ENCODE measurements at places on chromosomes 13 and 19. TPM values are rescaled to one million over a fixed set of nuclear protein-coding genes. Genes with fewer than 3 reads are reported as not detected.
A peak's percentile ranks its signal among the peaks of the same experiment; 100 is the strongest.

GRCh38 chr19:28324275-28325060 lies 888.5 kb downstream of the UQCRFS1 start:
- no peak overlapping the region for H3K4me3 ChIP-seq
- no peak for DNase-seq
- no peak overlapping the region for H3K27ac ChIP-seq
- H3K4me1 ChIP-seq: no peaks in the 10 kb centered on the region
- no peaks in the 10 kb centered on the region for H3K36me3 ChIP-seq

DNA sequence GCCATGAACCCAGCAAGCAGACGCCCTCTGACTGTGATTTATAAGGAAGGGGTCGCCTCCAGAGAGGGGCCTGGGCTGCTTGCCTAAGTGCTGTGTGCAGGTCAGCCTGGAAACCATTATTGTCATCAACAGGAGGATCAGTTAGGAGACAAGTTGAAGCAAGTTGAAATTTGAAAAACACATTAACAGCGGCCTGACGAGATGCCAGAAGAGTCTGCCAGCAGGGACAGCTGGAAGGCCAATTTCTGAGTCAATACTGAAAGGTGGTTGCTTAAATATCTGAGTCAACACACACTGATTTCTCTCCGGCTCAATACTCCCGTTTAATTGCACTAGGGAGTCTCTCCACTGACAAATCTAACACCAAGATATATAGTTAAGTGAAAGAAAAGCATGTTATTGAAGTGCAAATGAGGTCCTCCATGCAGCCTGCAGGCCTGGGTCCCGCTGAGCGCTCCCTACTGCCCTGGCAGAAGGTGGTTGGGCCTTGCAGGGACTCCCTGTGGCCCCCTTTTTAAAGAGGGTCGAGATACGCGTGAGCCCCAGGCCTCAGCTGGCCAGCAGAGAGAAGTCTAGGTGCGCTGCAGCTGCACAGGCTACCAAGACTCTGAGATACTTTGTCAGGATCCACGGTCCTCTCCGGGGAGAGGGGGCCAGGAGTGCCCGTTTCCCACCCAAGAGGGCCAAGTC lies 91.1 kb downstream of the RNASEH2B start:
- H3K27me3 ChIP-seq: no peaks in the 10 kb centered on the region
- H3K4me3 ChIP-seq: no peak overlapping the region
- DNase-seq: peak; percentile 75
- H3K4me1 ChIP-seq: peaks cover 3% of the 10 kb centered on the region
- H3K27ac ChIP-seq: peak overlapping the region; percentile 25
- H3K36me3 ChIP-seq: no peaks in the 10 kb centered on the region

DNA sequence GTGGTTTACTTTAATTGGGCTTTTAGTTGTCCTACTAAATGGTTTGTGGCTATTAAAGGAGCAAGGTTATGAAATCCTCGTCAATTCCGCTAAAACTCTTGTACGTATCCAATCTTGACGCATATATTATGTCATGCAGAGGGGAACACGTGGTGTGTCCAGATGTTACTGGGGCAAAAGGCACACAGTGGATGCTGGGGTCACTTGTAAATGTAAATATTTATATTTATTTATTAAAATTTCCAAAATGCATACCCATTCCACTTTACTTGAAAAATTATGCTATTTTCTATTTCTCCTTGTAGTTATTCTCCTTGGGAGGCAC lies 36.7 kb upstream of the SLC46A3 start:
- no peak for DNase-seq
- peak overlapping the region; percentile 69 for H3K27ac ChIP-seq
- no peak overlapping the region for H3K4me3 ChIP-seq
- peaks cover 4% of the 10 kb centered on the region for H3K27me3 ChIP-seq
- no peaks in the 10 kb centered on the region for H3K4me1 ChIP-seq

GRCh38 chr19:15859187-15859586 lies 38.7 kb downstream of the CYP4F2 start:
- no peaks in the 10 kb centered on the region for H3K4me1 ChIP-seq
- H3K27me3 ChIP-seq: no peaks in the 10 kb centered on the region
- no peak overlapping the region for H3K4me3 ChIP-seq
- H3K27ac ChIP-seq: no peak overlapping the region
- no peak for DNase-seq

GRCh38 chr13:24104723-24105122 lies 55.8 kb upstream of the SPATA13 start:
- no peak overlapping the region for H3K27ac ChIP-seq
- H3K36me3 ChIP-seq: no peaks in the 10 kb centered on the region
- H3K4me3 ChIP-seq: no peak overlapping the region
- H3K27me3 ChIP-seq: no peaks in the 10 kb centered on the region
- no peak for DNase-seq

DNA sequence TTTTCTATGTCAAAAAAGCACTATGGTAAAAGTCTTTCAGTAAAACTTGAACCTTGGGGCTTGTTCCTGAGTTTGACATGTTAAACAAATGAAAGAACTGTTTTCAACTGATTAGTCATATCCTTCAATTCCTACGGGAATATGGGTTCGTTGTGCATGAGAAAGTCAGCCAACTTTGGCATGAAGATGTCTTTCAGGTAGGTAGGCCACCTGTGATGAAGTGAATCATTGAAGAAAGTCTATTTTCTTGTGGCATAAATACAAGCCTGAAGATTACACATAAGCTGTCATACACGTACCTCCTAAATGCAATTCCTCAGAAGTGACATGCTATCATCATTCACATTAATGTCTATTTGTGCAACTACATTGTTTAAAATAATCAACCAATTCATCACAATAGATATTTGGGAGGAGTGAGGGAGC lies 513.0 kb downstream of the IRS2 start:
- no peaks in the 10 kb centered on the region for H3K27me3 ChIP-seq
- no peaks in the 10 kb centered on the region for H3K4me1 ChIP-seq
- H3K4me3 ChIP-seq: no peak overlapping the region
- H3K27ac ChIP-seq: no peak overlapping the region
- DNase-seq: no peak

DNA sequence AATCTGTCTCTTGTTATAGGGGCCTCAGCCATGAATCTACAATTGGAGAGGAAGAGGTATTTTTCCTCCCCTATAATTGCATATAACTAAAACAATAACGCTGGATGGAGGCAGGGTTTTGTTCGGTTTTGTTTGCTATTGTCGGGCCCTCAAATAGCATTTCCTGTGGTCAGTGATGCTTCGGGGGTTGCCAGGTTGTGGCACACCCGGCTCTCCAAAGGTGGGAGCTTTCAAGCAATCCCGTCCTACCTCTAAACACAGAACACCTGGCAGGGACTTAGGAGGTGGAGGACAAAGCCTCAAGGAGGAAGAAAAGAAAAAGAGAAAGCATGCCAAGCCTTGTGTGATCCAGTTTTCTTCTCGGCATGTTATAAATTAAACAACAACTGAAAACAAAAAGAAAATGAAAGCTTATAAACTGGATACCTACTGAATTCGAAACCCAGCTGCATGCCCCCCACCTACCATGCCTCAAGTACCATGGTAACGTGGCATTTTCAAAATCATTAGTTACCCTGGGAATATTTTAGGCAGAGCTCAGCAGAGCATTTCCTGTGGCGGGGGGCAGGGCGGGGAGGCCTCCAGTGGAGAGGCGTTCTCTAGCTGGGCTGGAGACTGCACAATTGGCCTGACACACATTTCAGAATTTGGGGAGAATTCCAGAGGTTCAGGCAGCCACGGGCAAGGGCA lies 213.8 kb downstream of the DCLK1 start:
- DNase-seq: no peak
- no peaks in the 10 kb centered on the region for H3K27me3 ChIP-seq
- H3K4me3 ChIP-seq: no peak overlapping the region
- no peaks in the 10 kb centered on the region for H3K4me1 ChIP-seq

DNA sequence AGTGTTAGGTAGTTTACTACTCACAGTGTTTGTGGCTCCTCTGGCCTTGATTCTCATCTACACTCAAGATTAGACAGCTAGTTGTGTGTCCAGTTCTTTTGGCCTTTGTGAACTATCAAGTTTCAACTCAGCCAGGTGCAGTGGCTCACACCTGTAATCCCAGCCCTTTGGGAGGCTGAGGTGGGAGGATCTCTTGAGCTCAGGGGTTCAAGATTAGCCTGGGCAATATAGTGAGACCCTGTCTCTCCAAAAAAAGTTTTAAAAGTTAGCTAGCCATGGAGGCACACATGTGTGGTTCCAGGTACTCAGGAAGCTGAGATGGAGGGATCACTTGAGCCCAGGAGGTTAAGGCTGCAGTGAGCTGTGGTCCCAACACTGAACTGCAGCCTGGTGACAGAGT lies 16.1 kb downstream of the ZNF226 start:
- H3K36me3 ChIP-seq: no peaks in the 10 kb centered on the region
- no peak overlapping the region for H3K4me3 ChIP-seq
- no peak overlapping the region for H3K27ac ChIP-seq
- H3K27me3 ChIP-seq: no peaks in the 10 kb centered on the region

GRCh38 chr13:75830842-75831241 lies 194.7 kb downstream of the LMO7 start:
- no peaks in the 10 kb centered on the region for H3K36me3 ChIP-seq
- no peaks in the 10 kb centered on the region for H3K4me1 ChIP-seq
- no peak for DNase-seq
- no peaks in the 10 kb centered on the region for H3K27me3 ChIP-seq
- no peak overlapping the region for H3K27ac ChIP-seq

DNA sequence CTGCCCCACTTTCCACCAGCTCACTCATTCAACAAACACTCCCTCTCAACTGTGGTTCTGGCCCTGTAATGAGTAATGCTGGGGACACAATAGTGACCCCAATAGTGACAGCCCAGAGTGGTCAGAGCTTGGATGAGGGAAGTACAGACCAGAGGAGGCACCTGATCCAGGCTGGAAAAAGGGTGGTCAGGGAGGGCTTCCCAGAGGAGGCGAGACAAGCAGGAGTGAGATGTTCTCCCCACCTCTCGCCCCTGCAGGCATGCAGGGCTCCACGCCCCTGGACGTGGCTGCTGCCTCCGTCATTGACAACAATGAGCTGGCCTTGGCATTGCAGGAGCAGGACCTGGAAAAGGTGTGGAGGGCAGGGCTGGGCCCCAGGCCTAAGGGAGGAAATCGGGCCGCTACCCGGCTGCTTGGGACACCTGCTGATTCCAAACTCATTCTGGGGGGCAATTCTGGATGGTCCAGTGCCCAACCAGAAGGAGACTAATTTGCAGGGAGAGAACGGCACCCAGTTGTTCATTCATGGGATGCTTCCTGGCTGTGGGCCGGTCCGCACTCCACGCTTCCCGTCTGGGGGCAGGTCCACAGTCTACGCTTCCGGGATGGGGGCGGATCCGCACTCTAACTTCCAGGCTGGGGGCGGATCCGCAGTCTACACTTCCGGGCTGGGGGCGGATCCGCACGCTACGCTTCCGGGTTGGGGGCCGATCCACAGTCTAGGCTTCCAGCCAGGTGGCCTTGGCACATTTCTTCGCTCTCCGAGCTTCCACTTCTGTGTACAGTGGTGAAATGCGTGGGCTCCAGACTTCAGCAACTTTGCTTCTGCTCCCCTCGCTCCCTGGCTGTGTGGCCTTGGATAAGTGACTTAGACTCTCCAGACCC lies 63.4 kb downstream of the RYR1 start:
- H3K36me3 ChIP-seq: no peaks in the 10 kb centered on the region
- H3K4me3 ChIP-seq: no peak overlapping the region
- peak; percentile 20 for DNase-seq
- H3K27ac ChIP-seq: no peak overlapping the region

DNA sequence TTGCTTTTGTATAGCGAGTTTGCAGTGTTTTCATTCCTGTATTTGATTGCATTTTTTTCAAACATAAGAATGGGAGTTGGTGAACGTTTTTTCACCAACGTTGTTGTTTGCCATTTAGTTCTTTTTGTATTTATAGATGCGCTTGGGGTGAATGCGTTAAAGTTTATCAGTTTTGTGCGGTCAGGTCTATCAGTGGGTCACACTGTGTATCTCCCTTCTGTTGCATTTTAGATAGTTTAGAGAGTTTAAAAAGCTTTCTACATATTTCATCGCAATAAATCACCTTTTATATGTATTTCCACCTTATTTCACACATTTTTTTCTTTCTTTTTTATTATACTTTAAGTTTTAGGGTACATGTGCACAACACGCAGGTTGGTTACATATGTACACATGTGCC lies 16.4 kb downstream of the OR7A5 start:
- no peak overlapping the region for H3K4me3 ChIP-seq
- no peak overlapping the region for H3K27ac ChIP-seq
- no peak for DNase-seq
- H3K36me3 ChIP-seq: no peaks in the 10 kb centered on the region
- no peaks in the 10 kb centered on the region for H3K27me3 ChIP-seq
- H3K4me1 ChIP-seq: no peaks in the 10 kb centered on the region

DNA sequence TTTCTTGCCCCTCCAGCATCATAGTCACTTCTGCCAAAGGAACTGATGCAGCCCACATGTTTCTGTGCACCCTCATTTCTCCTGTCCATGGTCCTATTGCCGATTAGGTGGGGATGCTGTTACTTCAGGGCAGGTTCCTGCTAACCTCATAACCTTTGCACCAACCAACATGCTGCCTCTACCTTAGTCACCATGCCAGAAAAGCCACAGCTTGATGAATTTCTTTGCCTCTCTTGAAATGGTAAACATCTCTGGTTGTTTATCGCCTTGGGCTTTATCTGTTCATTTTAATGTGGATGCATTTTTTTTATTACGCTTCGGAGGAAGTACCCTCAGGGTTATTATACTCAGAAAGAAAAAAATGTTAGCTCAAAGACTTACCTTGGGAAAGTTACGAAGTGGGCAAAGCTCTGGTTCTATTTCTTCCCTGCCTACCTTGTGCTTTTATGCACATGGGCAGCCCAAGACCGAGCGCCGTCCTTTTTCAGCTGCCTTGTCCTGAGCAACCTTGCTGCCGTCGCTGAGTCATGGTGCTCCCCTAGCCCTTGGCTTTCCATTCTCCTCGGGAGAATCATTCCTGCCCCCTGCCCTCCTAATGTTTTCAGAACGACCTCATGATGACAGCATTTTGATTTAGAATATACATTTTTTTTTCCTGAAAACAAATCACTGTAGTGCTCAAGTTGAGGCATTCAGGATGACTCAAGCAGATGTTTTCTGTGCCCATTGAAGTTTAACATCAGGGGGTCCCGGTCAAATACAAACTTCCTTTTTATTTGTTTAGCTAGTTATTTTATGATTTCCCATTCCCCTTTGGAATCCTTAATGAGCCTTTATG lies 280.0 kb downstream of the SHISA2 start:
- H3K27ac ChIP-seq: no peak overlapping the region
- no peaks in the 10 kb centered on the region for H3K4me1 ChIP-seq
- no peak for DNase-seq
- H3K27me3 ChIP-seq: no peaks in the 10 kb centered on the region

DNA sequence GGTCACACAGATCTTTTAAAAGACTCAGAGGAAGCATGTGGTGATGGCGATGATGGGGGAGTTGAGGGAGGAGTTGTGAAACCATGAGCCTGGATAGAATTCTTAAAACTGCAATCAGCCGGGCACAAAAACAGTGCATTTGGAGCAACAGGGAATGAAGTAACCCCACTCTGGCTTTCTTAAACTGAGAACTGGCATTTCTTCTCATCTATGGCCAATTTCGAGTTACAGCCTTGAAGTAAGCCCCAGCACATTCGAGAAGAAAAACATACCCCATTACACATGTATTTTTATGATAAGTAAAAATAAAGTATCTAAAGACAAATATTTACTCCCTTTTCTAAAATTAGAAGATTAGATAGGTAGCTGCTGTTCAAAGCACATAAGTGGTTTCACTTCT lies 70.1 kb downstream of the DCLK1 start:
- H3K27me3 ChIP-seq: no peaks in the 10 kb centered on the region
- H3K27ac ChIP-seq: peak overlapping the region; percentile 59
- H3K36me3 ChIP-seq: no peaks in the 10 kb centered on the region
- no peaks in the 10 kb centered on the region for H3K4me1 ChIP-seq

ZNF490 gene
- total RNA-seq: 11.7 TPM

CLDND2 gene
- total RNA-seq: 1.2 TPM

ANKRD10 gene
- 128 TPM for total RNA-seq

ZNF724 gene
- 17.5 TPM for total RNA-seq

SIGLEC5 gene
- total RNA-seq: 0.41 TPM

SLC8A2 gene
- 3.4 TPM for total RNA-seq

CNFN gene
- 2.6 TPM for total RNA-seq

ZNF253 gene
- 24.7 TPM for total RNA-seq
